Stimulated activated CD4-positive, alpha-beta T cell treated with anti-CD3 and anti-CD28 coated beads, TNF-alpha, amount 100 ng/mL, for 1 hour (primary cell): ENCODE measurements at places on chromosomes 6 and 20.

DNA sequence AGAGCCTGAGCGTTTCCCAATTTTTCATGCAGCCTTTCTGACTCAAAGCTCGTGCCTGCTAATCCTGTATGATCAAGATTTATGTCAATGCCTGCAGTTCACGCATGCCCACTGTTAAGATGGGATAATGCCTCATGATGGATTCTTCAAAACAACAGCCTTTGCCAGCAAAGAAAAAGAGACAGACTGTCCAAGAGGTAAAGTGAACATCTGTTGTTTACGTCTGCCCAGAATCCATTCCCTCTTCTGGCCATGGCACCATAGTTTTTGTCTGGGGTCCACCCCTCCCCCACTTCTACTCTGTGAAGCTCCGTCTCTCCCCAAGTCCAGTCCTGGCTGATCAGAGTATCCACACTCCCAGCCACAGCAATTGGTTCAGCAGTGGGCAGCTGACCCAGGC, 91.9 kb upstream of the EYA2 start:
- DNase-seq, result no peak

GRCh38 chr6:100479179-100480035, 14.7 kb upstream of the SIM1 start:
- DNase-seq, result no peak

DNA sequence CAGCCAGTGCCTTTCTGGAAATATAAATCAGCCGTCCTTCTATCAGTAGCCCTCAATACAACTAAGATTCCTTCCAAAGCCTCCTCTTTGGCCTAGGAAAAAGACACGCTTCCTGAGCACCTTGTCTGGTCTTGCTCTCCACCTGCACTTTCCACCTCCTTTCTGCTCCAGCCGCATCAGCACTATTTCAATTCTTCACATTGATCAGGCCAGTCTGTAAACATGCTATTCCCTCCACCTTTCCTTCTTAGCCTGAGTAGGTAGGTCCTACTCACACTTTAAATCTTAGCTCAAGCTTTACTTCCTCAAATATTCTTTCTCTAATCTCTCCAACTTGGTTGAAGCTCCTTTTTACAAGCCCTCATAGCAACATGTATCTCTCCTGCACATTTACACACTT, 11.4 kb downstream of the RANBP9 start:
- no peak for DNase-seq

- DNase-seq, result no peak
These were observed 221.2 kb downstream of the MAFB start for GRCh38 chr20:40467703-40468411.

GRCh38 chr6:147366290-147366689, 142.2 kb upstream of the SAMD5 start:
- DNase-seq, result no peak

GRCh38 chr6:29968130-29968529, 25.8 kb downstream of the HLA-A start:
- DNase-seq, result no peak

DNA sequence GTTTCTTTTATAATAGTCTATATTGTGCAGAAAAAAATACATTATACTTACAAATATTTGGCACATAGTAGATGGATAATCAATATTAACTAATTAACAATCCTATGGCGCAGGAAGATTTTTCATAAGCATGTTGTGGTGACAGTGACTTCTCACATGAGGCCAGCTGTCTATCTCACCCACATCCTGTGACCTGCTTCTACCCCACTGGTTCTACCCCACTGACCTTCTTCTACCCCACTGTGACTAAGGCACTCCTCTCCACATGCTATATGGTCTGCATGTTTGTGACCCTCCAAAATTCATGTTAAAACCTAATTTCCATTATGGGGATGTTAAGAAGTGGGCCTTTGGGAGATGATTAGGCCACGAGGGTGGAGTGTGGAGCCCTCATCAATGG, 394.8 kb upstream of the AGPAT4 start:
- no peak for DNase-seq

DNA sequence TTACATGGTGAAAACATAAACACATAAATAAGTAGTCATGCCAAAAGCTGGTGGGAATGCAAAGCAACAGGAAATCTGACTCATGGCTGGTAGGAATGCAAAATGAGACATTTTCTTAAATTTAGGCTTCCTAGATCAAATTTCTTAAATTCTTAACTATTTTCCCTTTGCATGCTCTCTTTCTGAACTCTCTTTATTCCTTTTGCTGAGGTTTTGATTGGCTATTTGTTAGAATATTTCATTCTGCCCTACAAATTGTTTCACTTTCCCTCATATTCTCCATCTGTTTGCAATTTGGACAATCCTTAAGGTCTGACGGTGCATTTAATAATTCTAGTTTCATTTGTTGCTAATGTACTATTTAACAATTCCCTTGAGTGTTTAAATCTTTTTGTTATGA, 437.5 kb upstream of the RGS17 start:
- DNase-seq, result no peak

DNA sequence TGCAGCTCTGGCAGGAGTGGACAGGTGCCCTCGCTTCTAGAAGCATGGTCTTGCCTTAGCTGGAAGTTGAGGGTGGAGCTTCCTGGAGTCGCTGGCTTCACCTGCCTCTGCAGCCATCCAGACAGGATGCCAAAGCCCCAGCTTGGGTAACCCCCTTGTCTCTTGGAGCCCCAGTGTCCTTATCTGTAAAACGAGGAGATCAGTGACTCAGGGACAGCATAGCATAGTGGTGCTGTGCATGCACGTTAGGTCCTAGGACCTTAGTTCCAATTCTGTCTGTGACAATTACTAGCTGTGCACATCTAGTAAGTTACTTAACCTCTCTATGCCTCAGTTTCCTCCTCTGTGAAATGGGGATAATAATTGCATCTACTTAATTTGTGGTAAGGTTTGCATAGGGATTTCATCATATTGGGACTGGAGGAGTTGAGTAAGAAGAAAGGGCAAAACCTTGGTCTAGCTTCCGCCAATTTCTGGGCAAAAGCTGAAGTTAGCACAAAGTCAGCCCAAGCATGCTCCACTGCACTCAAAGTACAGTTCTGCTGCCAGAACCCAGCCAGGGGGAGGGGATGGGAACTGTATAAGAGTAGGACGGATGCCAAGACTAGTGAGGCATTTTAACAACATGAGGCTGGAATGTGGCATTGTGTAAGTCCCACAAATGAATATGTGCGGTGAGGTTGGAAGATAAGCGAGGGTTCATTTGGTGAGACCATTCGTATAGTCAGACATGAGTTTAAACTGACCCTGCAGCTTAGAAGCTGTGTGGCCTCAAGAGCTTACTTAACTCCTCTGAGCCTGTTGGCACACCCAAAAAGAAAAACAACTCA, 24.5 kb downstream of the TOX2 start:
- DNase-seq, result no peak
